ENCODE measurements at places on chromosomes 1 and 21.

DNA sequence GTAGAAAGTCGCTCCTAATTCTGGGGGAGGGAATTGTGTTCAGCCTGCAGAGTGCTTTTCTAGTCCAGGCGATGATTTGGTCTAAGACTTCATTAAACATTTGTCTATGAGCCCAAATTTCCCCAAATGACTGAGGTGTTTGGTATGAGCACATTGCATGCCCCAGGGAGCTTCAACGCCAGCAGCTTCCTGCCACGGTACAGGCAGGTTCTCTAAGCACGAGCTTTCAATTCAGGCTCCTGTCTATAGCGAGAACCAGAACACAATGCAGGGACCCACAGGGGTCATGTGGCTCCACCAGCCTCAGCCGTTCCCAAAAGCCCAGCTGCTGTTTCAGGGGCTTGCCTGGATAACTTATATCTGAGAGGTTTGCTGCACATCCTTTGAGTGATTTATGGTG lies 34.1 kb upstream of the H6PD start:
- DNase-seq: no peak

DNA sequence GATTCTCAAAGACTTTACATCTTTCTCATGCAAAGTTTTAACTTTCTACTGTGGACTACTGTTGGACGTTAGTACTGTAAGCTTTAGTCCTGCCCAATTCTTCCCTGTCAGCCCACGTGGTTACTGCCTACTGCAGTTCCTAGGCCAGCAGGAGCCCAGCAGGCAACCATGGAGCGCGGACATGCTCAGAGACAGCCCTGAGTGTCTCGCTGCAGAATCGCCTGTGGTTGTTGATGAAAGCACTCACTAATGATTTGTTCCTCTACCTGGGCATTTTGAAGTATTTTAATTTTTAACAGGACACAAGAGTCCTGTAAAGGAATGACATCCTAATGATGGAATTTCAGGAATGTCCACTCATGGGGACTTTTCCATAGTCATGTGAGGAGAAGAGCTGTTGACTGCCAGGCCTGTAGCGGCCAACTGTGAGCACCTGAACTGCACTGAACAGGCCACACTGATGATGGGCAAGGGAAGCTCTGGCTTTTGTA lies 44.1 kb downstream of the PGBD5 start:
- no peak for DNase-seq

- DNase-seq: no peak
Observed at GRCh38 chr1:65207317-65207716, 59.3 kb downstream of the AK4 start.

- DNase-seq: no peak
Observed at GRCh38 chr1:16231331-16232315, 5.4 kb downstream of the CPLANE2 start.

GRCh38 chr21:42974832-42975820 lies 764 bp downstream of the PKNOX1 start:
- no peak for DNase-seq

- DNase-seq: no peak
Observed at GRCh38 chr1:167502719-167503462, 15.4 kb downstream of the CD247 start.

DNA sequence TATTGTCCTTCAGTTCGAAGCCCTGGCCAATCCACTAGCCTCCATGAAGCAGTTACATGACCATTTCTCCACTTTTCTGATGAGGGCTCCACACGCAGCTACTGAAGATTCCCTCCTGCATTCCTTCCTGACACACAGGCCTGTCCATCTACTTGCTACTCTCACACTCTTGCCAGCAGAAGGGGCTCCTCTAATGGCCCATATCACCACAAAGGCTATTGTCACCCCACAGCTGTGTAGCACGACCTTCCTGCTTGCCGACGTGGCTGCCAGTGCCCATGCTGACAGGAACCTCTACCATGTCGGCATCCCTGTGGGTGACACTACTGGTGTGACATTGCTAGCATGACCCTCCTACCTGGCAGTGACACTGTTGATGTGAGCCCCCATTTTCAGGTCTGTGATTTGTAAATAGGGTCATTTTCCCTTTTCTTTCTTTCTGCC lies 1528.6 kb upstream of the TPTE start:
- DNase-seq: no peak

DNA sequence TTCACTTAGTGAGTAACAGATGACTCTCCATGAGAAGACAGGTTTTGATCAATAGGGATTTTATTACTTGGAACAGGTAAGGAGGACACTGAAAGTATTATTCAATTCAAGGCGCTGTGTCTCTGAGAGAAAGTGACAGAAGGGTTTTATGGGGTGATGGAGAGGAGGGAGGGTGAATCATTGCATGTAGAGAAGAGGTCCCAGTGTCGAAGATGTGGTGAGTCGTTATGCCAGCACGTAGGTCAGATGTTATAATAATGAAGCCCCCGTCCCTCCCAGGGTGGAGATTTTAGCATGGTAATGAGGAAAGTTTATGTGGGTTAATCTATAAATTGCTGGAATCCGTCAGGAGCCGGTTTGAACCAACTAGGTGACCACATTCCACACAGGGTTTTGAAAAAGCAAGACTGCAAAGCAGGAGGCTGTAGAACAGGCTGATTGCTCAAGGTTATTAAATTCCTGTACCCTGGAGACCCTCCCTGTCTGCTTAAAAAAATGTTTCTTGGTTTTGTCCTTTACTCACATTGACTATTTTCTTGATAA lies 586.4 kb upstream of the TMPRSS15 start:
- DNase-seq: no peak

- DNase-seq: no peak
Observed at GRCh38 chr21:42753804-42754203, 100.4 kb downstream of the PDE9A start.

DNA sequence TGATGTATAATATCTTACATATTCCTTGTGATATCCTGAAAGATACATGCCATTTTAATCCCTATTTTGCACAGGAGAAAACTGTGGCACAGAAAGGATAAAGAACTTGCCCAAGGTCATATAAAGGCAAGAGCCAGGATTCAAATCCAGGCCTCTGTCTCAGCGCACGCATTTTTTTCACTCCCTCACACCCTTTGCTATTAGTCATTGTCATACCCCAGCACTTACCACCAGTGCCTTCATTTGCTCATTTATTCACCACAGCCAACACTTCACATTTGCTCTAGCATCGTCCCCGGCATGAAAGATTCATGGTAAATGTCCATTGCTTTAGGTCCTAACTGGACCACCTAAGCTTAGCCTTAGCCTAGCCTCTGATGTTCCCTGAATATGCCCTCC lies 14.2 kb downstream of the ALX3 start:
- DNase-seq: no peak

DNA sequence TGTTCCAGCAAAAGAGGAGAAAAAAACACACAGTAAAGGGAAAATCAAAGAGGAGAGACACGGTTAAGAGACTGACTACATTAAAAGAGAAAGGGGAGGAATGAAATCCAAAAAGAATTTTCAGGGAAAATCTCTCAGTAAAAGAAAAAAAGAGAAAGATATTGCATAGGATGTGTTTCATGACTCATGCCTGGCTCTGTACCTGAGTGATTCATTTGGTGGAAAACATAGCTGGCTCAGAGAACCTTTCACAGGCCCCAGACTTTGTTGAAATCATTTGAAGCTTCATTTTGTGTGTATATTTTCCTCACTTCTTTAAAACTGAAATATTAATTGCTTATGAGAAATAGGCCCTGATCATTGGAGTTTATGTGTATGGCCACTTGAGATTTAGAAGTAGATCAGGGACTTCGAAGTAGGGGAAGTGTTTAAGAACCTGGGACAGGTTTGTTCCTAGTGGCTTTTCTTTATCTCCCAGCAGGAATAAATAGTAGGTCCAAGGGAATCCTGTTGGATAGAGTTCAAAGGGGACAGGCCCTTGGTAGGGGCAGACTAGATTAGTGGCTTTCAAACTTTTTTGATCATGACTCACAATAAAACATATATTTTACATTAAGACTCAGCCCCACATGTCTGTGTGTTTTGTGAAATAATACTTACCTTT lies 239.1 kb upstream of the SGIP1 start:
- DNase-seq: no peak

- DNase-seq: no peak
Observed at GRCh38 chr1:113980110-113980509, 836 bp downstream of the OLFML3 start.

DNA sequence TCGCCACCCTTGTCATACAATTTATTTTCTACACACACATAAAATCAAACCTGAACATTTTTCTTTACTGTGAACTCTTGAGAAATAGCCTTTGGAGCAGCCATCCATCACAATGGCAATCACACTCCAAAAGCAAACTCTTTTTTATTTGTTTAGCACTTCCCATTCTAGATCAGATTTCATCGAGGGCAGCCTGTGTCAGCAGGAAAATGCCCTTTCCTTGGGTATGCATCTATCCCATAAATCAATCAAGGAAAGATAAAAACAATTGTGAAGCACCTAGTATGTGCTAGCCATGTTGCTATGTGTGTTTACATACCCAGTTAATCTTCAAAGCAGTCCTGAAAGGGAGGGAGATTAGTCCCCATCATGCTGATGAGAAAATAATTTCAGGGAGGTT lies 484.1 kb upstream of the USP24 start:
- no peak for DNase-seq

GRCh38 chr1:167620002-167620401 lies 10.0 kb upstream of the RCSD1 start:
- no peak for DNase-seq

- no peak for DNase-seq
Observed at GRCh38 chr1:201719812-201720521, 109.0 kb upstream of the IPO9 start.

DNA sequence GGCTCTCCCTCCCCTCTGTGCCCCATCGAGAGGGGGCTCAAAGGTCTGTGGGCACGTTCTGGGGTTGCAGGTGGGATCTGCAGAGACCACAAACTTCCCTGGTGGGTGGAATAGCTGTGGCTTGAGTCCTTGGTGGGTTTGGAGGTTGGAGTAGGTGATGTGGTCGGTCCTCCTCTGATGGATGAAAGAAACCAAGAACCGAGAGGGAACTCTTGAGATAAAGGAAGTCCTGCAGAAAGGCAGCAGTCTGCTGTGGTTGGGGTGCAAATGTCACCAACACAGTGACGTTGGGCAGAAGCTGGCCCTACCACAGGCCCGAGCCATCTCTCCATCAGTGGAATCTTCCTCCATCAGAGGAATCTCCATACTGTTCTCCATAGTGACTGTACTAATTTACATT lies 171.8 kb downstream of the FCRL5 start:
- DNase-seq: no peak

- no peak for DNase-seq
Observed at GRCh38 chr1:180947499-180947885, 34.8 kb downstream of the KIAA1614 start.

DNA sequence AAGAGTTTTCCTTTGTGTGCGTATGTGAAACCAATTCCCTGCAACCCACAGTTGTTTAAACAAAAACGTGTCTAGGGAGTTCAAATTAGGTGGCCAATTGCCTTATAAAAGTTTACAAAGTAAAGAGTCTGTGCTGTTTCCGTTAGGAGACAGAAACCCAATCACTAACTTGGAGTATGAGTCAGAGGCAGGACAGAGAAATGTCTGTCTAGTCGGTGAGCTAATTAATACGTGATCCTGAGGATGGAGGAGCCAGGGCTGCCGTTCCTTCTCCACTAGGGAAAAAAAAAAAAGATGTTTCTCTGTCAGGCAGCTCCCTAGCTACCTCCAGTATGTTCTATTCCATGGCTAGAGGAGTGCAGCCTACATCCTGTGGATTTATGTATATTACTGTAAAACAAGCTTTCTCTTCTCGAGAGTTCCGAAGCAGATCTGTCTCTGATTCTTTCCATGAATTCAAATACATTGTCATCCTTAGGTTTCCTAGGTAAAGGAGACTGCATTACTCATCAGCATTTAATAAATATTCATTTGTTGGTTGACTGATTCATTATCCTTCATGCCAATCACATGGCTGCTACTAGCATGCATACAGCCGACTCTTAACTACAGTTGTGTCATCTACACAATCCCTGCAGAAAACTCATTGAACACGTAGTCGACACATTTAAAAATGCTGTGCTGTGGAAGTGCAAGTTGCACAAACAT lies 430.6 kb downstream of the KIF26B start:
- DNase-seq: no peak

DNA sequence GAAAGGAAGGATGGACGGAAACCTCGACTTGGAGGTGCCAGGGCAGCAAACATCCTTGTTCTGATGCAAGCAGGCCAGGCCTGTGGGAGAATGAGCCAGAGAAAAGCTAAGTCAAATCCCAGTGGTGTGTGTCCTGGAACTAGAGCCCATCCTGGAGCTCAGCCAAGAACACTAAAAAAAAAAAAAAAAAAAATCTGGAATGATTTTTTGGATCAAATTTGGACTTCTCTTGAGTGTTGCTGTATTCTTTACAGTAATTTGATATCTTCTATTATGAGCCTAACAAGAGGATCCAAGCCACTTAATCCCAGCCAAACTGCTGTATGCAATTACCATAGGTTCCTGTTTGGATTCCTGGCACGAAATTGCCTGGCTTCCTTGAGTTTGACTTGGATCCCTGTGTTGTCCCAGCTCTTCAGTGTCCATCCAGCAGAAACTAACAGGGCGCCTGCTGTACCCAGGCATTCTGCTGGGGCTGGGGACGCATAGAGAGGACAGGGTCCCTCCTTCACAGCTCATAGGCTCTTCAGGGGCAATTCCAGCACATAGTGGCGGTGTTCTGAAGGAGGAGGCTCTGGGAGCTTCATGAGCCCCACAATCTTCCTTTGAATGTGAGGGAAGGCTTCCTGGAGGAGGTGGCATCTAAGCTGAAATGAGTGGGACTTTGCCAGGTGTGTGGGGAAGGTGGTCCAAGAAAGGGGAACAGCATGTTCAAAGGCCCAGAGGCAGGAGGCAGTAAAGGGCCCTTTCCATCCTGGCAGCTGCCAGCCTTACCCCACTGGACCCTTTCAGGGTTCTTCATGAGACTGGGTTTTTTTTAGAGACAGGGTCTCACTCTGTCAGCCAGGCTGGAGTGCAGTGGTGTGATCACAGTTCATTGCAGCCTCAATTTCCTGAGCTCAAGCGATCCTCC lies 24.7 kb downstream of the EPHX1 start:
- no peak for DNase-seq

- no peak for DNase-seq
Observed at GRCh38 chr1:908661-909060, 15.1 kb upstream of the SAMD11 start.

DNA sequence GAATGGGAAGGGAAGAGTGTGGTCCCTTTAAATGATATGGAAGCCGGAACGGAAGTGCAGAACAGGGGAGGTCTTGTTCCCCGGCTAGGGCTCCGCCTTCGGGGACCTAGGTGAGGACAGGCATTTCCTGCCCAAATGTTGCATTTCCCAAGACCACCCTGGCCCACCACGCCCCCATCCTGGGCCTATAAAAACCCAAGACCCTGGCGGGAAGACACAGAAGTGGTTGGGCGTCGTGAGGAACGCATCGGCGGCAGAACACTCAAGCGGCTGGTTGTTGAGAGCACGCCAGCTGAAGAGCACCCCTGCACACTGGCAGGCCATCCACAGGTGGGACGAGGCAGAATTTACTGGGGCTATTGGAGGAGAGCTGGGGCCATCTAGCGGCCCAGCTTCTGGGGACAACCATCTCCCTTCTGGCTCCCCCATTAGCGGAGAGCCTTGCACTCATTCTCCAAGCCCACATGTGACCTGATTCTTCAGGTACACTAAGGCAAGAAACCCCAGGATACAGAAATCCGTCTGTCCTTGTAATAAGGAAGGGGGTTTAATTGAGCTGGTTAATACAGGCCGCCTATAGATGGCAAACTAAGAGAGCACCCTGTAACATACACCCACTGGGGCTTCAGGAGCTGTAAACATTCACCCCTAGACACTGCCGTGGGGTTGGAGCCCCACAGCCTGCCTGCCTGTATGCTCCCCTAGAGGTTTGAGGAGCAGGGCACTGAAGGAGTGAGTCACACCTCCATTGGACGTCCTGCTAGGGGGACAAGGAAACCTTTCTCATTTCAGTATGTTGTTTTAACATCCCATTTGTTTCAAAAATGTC lies 1327.9 kb downstream of the BRINP3 start:
- DNase-seq: no peak

- DNase-seq: no peak
Observed at GRCh38 chr1:17101261-17101660, 18.0 kb downstream of the PADI2 start.
